ENCODE measurements at places on chromosomes 12 and 14.

GRCh38 chr12:89927226-89927698 is 218.6 kb upstream of the ATP2B1 start:
- DNase-seq, result no peak

DNA sequence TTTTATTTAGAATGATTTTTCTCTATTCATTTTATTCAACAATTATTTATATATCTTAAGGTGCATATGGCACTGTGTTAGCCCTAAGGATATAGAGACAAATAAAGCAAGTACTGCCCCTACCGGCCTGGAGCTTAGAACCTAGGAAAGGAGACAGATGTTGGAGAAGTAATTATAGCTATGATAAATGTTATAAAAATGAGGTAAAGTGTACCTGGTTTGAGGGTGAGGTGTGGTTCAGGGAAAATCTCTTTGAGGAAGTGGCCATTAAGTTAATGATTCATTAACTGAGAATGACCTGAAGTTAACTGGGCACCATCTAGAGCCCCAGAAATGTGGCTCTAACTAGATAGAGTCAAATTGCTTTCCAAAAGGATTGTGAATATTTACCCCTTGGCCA is 31.9 kb downstream of the CDKL1 start:
- no peak for DNase-seq

GRCh38 chr12:54734196-54734950 is 86.2 kb upstream of the DCD start:
- no peak for DNase-seq

DNA sequence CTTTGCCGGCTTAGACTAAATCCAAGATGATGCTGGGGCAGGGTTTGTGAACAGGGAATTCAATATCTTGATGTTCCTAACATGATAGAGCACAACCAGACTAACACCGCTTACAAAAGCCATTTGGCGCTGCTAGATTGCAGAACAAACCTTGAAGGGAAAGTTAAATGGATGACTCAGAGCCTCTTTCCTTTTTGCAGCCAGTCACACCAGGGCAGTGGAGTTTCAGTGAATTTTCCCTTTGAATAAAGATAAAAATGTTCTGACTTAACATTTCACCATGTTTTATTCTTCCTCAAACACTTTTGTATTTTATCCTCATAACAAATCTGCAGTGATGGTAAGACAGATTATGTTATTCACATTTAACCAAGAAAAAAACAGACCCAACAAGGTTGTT is 47.3 kb downstream of the PDE6H start:
- no peak for DNase-seq

DNA sequence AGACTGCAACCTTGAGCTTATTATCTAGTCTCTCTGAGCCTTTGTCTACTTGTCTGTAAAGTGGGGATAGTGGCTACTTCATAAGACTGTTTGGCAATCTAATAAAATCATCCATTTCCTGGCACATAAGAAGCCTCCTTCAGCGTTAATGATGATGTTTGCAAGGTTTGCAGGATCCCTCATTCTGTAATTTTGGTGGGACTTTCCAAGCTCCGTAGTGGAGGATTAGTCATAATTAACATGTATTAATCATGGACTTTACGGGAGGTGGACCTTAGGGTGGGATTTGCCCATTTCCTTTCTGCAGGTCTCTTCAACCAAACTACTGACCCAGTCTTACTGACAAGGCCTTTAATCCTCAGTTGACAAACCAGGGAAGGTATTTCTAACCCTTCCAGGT is 66.2 kb downstream of the NTF3 start:
- DNase-seq, result no peak

DNA sequence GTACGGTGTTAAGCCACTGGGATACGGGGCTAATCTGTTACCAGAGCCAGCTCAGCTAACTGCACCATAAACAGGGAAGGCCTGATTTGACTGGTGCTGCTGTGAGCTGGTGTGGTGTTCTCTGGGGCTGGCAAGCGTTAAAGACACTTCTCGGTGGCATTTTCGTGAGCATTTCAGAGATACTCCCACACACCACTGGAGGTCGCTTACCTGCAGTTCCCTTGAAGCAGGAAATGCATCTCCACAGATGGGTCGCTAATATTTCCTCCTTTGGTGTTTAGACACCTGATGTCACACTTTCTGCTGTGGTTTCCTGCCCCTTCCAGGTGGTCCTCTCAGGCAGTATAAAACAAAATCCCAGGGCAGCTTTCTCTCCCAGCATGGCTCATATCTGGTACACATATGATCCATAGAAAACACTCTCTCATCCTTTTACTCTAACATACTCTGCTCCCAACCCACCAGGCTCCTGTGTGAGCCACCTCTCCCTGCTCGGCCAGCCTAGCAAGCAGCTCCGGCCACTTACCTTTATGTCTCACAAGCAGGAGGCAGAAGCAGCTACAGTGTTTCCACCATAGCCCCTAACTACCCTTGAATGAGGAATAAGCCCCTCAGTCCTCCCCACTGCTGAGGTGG is 129.9 kb upstream of the GRIN2B start:
- no peak for DNase-seq

DNA sequence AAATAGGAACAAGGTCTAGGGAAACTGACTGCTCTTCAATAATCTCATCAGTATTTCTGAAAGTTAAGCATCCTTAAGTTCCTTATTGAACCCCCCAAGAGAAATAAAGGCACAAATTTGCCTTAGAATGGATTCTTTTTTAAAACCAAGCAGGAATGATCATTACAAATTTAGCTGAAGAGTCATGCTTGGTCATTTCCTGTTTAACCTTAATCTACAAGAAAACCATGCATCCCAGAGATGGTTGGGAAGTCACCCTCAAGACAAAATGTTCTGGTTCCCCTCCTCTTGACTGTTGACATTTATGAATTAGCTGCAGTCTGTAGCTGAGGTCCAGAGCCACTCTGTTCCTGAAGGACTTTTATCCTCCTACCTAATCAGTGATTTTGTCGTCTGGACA is 291.8 kb upstream of the G2E3 start:
- DNase-seq, result no peak

- no peak for DNase-seq
Measured at GRCh38 chr12:95877622-95878021, 18.9 kb downstream of the SNRPF start.

DNA sequence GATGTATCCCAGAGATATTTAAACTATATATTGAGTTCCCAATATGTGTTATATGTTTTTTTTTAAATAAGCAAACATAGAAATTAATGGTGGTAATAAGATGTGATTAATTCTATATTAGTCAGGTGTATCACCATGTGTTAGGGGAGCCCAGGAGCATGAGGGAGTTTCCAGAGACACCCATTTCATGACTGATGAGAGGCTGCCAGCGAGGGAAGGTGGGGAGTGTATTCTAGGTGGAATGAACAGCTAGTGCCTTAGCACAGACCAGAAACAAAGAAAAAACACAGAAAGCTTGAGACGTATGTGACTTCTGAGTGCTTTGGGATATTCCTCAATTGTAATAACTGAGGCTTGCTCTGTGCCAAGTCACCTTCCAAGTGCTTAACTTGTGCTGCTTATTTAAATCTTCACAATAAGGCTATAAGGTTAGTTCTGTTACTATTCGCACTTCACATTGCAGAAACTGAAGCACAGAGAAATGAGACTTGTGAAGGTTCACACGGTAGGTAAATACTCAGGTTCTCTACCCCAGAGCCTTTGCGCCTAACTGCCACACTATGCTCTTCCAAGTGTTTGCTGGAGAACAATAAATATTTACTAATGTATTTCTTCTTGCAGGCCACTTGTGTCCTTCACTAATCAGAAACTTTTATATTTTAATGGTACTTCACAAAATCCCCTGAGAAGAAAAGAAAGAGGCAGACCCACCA is 17.9 kb upstream of the MGP start:
- DNase-seq, result no peak

- DNase-seq, result no peak
Measured at GRCh38 chr12:79935624-79936345, 888 bp upstream of the PPP1R12A start.

GRCh38 chr14:30317729-30318128 is 241.2 kb upstream of the G2E3 start:
- DNase-seq, result no peak

DNA sequence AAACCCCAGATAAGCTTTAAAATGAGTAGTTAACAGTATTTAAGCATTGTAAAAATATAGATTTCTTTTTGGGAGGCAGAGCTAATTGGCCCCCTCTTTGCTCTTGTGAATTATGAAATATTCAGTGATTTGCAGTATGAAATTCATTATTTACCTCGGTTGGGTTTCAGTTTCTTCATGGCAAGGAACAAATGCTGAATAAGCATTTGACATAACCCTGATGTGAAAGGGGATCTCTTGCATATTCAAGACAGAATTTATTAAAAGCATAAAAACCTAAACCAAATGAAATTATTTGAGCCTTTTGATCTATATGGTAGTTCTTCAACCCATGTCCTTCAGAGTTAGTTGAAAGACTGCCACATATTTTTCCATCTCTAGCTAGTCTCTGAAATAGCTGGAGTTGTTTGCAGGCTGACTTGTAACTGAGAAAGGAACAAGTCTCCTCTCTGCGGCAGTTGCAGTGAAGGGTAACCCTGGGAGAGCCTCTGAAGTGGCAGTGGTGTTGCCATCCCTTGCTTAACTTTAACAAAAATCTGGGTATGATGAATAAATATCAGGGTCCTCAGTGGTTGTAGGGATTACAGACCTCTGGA is 690 bp downstream of the AKAP6 start:
- DNase-seq, result no peak

- DNase-seq, result no peak
Measured at GRCh38 chr12:132623072-132623869, 4.7 kb downstream of the P2RX2 start.

- DNase-seq, result no peak
Measured at GRCh38 chr12:54968181-54968730, 16.3 kb downstream of the TESPA1 start.

- no peak for DNase-seq
Measured at GRCh38 chr12:145369-145960, 68.5 kb downstream of the SLC6A12 start.

DNA sequence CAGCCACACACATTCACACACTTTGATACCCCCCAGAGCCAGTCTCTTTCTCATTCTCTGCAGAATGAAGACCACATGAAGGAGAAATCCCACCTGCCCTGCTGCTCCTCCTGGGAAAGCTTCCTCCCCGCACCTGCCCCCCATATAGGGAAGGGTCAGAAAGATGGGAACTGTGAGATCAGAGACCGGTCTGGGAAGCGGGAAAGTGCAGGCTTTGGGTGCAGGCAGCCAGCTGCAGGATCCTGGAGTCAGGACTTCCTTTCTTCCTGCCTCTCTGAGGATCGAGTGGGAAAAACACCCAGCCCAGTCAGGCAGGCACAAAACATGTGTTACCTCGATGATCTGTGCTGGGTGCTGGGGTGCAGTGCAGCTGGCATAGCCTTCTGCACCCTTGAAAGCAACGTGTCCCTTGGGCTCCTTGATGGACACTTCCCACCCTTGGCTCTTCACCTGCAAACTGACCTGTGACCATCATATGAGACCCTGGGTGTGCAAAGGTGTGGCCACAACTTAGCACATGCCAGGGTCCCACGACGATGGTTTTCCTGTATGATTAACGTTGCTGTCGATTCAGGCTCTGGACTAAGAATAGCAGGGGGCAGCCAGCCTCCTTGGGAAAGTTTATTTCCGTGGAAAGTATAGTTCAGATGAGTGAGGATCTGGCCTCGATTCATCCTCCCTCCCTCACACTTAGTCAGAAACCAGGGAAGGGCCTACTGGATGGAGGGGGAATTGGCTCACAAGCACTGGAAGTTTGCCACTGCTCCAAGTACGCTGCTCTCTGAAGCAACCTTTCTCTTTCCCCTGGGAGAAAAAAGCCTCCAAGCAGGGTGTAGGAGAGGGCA is 105.4 kb upstream of the MED13L start:
- DNase-seq, result no peak

DNA sequence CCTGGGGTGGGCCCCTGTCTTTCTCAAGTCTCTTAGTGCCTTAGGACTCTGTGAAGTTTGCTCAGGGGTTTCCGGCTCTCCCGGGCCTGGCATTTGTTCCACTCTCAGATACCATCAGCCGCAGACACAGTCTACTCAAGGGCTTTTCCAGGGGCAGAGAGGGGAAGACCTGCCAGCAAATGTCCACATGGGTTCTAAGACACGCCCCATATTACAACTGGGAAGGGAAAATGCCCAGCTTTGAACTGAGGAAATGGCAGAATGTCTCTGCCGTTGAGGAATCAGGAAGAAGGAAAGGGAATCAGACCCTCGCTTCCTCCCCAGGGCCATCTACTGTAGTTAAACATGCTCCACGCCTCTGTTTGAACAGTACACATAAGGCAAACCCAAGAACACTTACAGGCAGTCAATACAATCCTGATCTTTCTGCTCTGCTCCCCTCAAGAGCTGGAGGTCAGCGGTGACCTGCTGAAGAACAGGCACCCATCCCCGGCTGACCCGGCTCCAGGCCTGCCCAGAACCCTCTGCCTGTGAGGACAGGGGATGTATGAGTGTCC is 7.9 kb downstream of the CCDC85C start:
- DNase-seq, result no peak

GRCh38 chr14:86072116-86072894 is 542.4 kb downstream of the FLRT2 start:
- DNase-seq, result no peak

DNA sequence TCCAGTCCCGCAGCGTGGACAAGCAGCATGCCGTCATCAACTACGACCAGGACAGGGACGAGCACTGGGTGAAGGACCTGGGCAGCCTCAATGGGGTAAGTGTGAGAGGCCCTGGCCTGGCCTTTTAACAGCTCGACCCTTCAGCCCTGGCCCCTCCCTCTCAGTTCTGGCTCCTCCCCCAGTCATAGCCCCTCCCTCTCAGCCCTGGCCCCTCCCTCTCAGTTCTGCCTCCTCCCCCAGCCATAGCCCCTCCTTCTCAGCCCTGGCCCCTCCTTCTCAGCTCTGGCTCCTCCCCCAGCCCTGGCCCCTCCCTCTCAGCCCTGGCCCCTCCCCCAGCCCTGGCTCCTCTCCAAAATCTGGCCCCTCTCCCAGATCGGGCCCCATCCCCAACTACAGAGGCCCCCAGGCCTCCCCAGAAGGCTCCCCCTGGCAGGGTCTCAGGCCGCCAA is 11.2 kb downstream of the CEP170B start:
- no peak for DNase-seq

- no peak for DNase-seq
Measured at GRCh38 chr14:52348776-52349175, 34.7 kb downstream of the PTGER2 start.

GRCh38 chr12:27551172-27551840 is 27.3 kb downstream of the PPFIBP1 start:
- DNase-seq, result no peak

- DNase-seq, result no peak
Measured at GRCh38 chr12:66387117-66387516, 84.8 kb downstream of the HELB start.

DNA sequence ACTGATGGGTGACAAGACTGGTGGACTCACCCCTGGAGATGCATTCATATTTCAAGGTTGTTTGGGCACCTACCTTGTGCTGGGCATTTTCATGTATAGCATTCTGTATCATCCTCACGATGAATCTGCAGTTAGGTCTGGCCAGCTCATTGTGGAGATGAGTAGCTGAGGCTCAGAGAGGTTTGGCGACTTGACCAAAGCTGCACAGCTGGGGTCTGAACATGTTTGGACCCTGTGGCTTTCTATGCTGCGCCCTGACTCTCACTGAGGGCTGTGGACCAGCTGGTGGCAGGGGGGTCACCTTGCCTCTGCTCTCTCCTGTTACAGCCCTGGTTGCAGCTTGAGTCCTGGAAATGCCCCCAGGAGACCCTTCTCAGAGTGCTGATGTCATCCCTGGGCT is 24.9 kb upstream of the CCDC63 start:
- no peak for DNase-seq

- DNase-seq, result no peak
Measured at GRCh38 chr12:73951956-73952703, 585.5 kb upstream of the ATXN7L3B start.

- no peak for DNase-seq
Measured at GRCh38 chr12:65962921-65963861, 138.9 kb downstream of the HMGA2 start.

- DNase-seq, result no peak
Measured at GRCh38 chr12:64801381-64801780, 23.1 kb upstream of the TBC1D30 start.

All from NCI-H1930 (cell line).